Activated CD4-positive, alpha-beta T cell treated with anti-CD3 and anti-CD28 coated beads for 4 hours (primary cell): ENCODE measurements at places on chromosomes 5 and 9.

GRCh38 chr9:36566813-36567221 lies 5.9 kb upstream of the MELK start:
- DNase-seq: no peak

DNA sequence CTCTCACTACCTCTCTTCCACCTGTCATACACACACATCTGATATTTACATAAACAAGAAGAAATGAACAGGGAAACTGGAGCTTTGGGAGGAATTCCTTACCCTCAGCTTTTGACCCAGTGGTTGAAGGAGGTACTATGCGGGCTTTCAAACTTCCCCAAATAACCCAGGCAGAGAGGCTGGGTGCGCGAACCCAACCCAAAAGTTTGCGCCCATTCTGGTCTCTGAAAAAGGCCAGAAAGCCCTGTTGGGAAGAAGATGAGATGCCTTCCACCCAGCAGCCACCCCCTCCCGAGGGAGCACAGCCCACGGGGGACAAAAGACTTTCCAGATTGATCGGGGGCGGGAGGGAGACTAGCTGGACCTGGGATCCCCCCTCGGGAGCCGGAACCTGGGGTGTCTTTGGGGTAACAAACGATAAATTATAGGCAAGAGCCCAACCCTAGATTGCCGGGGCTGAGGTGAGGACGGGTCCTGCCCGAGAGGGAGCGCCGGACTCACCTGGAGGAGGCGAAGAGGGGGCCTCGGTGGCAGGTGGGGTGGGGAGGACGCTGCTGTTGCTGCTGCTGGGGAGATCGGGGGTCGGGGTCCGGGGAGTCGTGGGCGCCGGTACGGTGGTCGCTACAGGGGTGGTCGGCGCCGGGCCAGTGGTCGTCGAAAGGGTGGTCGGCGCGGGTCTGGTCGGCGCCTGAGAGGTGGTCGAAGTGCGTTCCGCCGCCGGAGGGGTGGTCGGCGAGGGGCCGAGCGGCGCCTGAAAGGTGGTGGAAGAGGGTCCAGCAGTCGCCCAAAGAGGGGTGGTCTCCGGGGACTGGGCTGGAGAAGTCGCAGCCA lies 798 bp downstream of the MEGF9 start:
- DNase-seq: peak; percentile 17

GRCh38 chr9:95645992-95646391 lies 129.2 kb upstream of the PTCH1 start:
- DNase-seq: no peak

DNA sequence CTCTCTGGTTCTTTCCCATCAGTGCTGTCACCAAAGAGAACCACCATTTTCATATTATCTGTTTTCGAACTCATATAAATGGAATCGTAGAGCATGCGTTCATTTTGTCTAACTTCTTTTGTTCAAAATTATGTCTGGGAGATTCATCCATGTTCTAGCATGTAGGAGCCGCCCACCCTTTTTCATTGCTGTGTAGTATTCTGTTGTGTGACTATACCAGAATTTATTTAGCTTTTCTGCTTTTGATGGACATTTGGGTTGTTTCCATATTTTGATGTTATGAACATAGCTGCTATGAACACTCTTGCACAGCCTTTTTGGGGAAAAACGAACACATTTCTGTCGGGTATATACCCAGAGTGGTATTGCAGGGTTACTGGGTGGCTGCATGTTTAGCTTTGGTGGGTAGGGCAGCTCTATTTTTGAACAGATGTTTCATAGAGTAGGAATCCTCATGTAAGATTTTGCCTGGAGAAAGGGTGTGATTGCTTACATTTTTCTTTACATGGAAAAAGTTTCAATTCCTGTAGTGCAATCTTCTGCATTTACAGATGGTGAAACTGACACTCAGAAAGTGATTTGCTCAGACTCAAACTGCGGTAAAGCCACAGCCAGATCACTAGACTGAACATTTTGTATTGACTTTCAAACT lies 100.2 kb upstream of the IL12B start:
- DNase-seq: no peak

DNA sequence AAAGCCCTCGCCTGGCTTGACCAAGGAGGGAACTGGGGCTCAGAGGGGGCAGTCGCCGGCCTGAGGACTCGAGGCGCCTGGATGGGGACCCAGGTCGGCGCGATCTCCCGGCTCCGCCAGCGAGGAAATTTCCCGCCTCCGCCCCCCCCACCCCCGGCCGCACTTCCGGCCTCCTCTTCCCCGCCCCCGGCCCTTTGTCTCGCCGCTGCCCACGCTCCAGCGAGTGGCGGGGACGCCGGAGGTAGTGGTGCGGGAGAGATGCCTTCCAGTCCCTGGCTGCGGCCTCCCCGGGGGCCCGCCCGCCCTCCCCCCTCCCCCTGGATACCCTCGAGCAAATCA lies 448 bp upstream of the GPRIN1 start:
- DNase-seq: peak; percentile 33

DNA sequence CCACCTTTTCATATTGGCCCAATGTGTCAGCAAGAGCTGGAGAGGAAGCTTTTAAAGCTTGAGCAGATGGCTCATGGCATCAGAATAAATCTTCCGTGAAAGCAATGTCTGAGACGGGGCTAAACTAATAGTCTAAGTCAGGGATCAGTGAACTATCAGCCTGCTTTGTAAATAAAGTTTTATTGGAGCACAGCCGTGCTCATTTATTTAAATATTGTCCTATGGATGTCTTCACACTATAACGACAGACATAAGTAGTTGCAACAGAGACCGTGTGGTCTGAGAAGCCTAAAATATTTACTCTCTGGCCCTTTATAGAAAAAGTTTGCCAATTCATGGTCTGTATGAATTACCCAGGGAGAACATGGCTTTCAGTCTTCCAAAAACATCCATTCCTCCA lies 85.6 kb upstream of the SLC44A1 start:
- no peak for DNase-seq

GRCh38 chr5:94849821-94850736 lies 231.6 kb downstream of the SLF1 start:
- peak; percentile 3 for DNase-seq

GRCh38 chr9:36840898-36841536 lies 193.1 kb downstream of the PAX5 start:
- DNase-seq: no peak

DNA sequence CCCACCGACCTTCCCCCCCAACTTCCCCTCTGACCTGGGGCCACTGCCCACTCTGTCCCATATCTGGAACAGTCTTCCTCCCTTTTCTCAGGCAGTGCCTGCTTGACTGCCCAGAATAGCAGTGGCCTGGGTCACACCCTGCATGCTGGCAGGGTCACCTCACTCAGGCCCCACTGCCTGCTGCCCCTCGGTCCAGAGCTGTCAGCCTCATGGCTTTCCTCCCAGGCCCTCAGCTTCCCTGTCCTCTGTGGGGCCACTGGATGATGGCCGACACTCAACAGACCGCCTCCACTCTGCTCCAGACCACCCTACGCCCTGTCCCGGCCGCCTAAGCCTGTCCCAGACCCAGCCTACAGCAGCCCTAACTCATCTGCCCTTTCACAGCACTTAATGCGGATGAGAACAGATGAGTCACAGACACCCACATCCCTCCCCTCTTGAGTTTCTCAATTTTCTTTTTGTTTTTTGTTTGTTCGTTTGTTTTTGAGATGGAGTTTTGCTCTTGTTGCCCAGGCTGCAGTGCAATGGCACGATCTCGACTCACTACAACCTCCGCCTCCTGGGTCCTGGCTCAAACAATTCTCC lies 5.9 kb downstream of the PNPLA7 start:
- no peak for DNase-seq

DNA sequence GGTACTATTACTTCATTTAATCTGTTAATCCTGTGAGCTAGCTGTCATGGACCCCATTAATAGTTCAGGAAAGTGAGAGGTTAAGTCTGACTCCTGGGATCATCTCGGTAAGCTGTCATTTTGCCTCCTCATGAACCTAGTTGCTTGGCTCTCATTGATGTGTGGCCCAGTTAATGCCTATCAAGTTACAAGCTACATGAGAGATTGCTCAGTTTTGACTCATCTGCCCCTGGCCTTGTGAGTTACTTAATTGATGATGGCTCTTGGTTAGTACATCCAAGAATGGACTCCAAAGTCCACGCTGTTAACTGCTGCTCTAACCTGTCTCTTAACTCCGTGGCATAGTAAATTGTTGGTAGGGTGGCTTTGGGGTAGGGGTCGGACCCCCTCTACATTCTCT lies 23.9 kb downstream of the LARP1 start:
- DNase-seq: no peak

GRCh38 chr9:71098801-71099200 lies 22.6 kb downstream of the TRPM3 start:
- no peak for DNase-seq

DNA sequence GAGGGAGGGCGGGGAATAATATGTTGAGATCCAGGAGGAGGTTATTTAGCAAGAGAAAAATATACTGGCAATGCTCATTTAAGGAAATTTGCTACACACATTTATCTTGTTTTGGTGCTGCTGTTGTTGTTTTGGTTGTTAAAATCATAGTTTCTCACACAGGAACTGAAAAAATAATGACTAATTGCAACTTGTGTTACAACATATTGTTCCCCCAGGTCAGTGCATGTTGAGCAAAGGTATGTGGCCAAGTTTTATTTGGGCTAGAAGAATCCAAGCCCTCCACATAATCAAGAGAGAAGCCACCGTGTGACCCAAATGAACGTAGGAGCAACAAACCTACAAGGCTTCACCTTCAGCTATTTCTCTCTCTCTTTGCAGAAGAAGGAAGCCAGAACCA lies 220.3 kb upstream of the DAPK1 start:
- no peak for DNase-seq

DNA sequence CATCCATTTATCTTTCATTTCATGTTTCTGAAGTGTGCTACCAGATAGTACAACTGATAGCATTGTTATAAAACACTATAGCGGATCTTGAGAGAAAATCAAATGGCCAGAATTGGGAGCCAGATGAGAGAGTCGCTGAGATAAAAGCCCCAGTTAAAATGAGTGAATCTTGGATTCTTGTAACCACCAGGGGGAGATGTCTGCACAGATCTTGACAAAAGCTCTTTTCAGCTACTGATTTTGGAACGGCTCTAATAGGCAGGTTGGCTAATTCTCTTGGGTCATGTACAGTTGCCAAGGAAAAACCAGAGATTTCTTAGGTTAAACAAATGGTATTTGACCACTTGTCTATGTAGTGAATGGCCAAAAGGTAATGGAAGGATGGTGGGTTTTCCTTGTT lies 21.7 kb downstream of the F2RL2 start:
- DNase-seq: peak; percentile 29

DNA sequence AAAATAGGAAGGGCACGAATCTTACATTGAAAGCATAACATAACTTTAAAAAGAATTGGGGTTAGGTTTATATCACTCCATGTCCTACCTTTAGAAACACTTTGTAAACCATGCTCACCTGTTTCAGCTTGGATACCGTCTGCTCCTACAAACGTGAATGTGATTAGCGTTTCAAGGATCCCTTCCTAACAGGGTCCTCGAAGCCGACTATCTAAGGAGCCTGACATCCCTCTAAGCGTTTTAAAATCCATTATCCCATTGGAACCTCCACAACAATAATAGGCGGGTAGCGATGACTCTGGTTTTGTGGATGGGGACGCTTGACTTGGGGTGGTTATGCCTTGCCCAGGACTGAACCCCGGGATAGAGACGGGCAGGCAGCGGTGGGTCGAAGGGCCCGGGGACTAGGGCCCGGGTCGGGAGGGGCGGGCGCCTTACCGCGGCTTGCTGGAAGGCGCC lies 937 bp downstream of the SVEP1 start:
- no peak for DNase-seq

GRCh38 chr5:175448276-175448675 lies 4.3 kb upstream of the DRD1 start:
- DNase-seq: no peak

DNA sequence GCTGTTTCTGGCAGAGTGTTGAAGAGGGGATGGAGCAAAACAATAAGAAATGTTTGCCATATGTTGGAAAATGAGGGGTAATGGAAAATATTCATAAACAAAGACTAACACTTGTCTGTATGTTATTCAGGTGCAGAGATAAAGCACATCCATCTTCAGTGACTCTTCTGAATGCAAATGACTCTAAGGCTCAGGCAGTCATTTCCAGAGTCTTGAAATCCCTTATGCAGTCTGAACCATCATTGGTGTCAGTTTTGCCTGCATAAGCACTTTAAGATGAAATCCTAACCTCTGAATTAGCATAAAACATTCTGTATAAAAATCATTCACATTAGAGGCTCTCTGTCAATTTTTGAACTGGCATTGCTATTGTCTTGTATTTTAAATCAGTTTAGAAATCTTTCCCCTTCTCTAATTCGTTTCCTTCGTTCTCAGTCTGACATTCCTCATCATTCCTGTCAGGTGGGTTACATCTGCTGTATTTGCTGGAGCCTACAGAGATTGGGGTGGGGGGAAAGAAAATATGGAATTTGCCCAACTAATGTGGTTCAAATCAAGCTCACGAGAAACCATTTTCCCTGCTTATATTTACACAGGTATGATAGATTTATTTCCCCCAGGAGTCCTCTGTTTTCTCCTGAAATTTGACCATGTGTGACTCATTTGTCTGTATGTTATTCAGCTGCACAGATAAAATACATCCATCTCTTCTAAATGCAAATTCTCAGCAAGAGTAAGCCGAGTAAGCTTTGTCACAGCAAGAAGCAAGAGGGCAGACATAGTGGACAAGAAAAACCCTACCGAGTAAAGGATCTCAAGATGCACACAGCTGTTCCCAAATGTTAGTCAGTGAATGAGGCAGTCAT lies 31.6 kb downstream of the ENC1 start:
- no peak for DNase-seq

DNA sequence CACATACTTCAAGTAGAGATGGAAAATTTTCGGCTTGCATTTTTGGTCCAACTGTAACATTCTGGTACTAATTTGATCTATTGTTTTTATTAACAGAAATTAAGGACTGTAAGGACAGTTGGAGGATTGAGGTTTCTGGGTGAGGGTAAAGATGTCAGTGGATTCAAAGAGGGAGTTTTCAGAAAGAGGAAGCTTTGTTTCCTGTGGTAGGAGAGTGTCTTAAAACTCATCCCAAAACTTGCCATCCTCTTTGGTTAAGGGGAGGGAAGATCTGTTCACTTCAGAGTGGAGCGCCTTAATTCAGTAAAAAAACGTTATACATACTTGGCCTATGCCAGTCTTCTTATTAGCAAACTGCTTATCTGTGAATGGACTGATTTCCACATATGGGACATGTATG lies 13.8 kb downstream of the CNTRL start:
- DNase-seq: no peak

DNA sequence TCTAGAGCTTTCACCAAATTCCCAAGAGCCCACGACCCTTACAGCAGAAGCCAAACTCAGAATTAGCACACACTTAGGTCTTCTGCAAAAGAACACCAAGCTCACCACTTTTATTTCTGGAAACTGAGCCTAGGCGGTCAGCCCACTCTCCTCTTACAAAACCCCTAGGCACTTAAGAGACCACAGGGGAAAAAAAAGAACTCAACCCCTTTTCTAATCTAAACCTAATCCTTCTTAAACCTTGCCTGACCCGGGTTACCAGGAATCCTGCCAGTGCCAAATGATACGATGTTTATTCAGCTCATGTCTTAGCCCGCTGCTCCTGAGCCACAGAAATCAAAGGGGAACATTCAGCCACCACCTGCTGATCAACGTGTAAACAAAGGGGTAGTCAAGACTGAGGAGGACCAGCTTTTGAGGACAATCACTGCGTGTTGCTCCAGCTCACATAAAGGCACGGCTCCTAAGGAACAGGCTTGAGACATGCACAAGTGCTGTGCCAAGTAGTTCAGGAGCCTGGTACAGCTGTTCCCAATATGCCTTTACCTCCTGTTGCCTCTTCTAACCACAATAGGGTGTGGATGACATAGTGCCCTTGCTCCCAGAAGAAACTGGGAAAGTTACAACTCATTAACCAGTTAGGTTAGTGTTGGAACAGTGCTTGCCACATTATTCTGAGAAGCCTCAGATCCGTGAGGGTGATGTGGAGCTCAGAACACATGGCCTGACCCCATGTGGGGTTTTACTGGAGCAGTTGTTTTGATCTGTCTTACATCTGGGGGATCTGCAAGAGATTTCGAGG lies 49.3 kb downstream of the ZFAND5 start:
- DNase-seq: no peak
